ENCODE measurements at places on chromosomes 4 and X. TPM values are rescaled to one million over a fixed set of nuclear protein-coding genes. Genes with fewer than 3 reads are reported as not detected.

DNA sequence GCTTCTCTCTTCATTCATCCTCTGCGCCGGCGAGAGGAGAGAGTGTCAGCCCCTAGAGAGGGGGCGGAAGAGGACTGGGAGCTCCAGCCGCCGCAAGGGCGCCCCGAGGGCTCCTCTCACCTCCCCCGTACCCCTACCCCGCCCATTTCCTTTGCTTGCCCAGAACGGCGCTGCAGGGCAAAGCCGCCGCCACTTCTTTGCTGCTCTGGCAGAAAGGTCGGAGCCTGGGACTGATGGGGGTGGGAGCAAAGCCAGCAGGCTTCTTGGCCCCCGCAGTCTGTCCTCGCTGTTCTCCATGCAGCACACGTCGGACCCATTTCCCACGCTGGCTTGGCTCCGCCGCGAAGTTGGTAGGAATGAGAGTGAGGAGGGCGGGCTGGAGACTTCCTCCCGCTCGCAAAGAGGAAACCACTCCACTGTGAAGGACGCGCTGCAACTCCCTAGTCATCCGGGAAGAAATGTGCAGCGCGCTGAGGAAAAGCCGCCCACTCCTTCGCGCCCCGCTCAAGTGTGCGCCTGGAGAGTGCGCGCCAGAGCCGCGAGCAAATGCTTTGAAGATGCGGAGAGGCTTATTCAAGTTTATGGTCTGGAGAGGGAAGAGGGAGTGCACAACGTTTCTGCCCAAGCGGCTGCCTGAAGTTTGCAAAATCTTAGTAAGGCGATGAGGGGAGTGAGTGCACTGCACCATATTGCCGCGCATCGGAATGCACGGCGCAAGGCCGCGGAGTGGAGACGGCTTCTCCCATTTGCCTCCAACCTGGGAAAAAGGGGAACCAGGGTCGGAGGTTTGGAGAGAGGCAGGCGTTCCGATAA lies 2.8 kb upstream of the PCDH7 start:
- peak; percentile 49 for DNase-seq

DNA sequence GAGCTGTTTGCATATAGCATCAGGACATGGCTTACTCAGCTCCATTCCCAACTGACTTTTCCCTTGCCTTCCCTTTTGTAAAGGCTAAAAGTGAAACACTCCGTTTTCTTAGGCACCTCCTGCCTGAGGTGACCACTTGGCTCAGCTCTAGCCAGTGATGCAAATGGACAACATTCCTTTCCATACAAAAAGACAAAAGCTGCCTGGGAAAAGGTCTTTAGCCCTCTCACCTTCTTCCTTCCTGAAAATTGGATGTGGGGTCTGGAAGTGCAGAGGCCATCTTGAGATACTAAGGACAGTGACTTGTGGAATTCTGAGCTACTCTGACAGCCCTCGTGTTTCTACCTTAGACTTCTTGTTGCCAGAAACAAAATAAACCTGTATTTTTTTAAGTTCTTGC lies 27.7 kb upstream of the SFRP2 start:
- DNase-seq: no peak

Gene UGT2B15
- not detected for total RNA-seq

GRCh38 chr4:24980740-24981139 lies 50.0 kb downstream of the LGI2 start:
- no peak for DNase-seq

Gene SORCS2
- 24.3 TPM for total RNA-seq

DNA sequence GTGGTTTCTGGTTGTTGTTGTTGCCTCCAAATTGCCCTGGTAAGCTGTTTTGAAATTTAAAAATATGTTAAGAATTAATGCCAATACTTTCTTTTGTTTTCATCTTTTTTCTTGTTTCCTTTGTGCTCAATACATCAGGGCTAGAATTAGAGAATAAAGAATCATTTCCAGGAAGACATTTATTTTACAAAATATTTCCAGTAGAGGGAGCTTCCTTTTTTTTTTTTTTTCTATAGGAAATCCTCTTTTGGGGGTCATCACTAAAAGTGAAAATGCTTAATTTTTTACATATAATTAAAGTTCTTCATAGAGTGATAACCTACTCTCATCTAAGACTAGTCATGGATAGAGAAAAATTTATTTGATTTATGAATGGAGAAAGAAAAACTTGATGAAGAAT lies 2.4 kb downstream of the GLRA3 start:
- no peak for DNase-seq

GRCh38 chr4:76035799-76036380 lies at the start of gene CXCL11:
Gene CXCL11 (minus strand): TSS chr4:76036070. CDS start chr4:76035987, 83 bp downstream.
- no peak for DNase-seq

DNA sequence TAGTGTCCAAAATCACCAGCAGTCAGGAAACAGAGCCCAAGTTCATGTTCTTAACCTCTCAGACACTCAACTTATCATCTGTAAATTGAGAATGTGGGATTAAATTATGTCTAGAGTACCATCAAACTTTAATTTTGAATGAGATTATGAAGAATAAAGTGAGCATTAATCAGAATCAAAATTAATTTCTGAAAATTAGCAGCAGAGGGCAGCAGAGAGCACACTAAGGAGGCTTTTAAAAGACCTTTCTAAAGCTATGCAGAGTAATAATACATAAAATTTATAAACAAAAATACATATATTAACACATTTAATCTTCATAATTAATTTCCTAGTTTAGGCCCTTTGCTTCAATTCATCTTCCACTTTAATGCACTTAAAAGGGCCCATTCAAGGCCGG lies 7.1 kb downstream of the TASL start:
- no peak for DNase-seq

DNA sequence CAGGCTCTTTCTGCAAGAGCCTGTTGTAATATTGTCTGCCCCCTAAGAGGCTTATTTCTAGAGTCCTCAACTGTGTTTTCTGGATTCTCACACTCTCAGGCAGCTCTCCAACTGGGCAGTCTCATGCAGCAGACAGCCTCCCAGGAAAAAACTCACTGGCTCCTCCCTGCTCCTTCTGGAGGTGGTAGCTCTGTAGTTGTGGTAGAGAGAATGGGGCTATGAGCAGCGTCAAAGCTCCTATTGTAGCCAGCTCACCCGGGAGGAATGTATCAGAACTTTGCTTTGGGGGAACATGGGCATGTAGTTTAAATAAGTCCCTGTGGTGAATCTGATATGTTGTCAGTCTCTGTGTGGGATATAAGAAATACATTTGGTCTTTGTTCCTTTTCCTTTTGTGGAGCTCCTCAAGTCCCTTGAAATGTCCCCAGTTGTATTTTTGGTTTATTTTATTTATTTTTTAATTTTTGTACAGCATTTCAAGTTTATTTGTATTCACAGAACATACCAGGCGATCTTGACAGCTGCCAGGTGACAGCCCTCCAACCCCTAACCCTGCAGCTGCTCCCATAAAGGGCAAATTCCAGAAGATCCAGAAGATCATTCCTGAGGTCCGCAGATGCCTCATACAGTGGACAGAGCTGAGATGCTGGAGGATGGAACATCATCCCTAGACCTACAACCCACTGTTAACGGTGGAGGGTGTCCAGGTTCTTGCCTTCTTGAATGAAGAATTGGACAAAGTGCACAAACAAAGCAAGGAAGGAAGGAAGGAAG lies 45.7 kb downstream of the TRIM61 start:
- DNase-seq: no peak
